Glomerular endothelial cell (primary cell): ENCODE measurements at places on chromosomes 13 and 19.

- no peak for DNase-seq
Measured at GRCh38 chr13:93409816-93410215, 183.2 kb downstream of the GPC6 start.

DNA sequence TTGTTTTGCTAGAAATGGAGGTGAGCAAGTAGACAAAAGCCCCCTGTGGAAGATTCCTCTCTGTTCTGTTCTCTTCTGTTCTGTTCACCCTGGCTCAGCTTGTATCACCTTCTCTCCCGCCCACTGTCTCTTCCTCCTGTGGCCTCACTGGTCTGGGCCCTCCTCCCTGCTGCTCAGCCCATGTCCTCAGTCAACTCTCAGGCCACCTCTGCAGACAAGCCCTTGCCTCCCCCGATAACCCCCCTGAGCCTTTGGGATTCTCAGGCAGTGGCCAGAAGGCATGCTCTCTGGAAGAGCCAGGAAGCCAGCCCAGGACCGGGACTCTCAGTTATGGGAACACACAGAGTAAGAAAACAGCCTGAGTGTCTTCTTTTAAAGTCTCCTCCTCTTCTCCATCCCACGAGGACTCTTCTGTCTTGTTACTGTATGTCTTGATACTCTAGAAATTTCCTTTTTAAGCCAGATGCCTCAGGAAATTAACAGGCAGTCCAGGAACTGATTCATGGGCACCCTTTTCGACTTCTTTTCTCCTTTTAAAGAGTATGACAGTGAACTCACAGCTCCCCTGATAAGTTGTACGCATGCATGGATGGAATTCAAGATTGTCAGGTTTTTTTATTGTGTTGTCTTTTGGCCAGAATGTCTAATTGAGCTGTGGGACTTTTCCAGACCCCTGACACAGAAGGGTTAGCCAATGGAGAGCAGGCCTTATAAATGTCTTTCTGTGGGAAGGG lies 33.7 kb downstream of the SHISA2 start:
- no peak for DNase-seq

- no peak for DNase-seq
Measured at GRCh38 chr13:52837850-52838249, 10.6 kb downstream of the PCDH8 start.

GRCh38 chr13:73061473-73061872 lies 2.7 kb downstream of the KLF5 start:
- no peak for DNase-seq
